ENCODE measurements at places on chromosomes 12 and 14. TPM values are rescaled to one million over a fixed set of nuclear protein-coding genes. Genes with fewer than 3 reads are reported as not detected.

GRCh38 chr12:119158402-119158801, 20.3 kb upstream of the HSPB8 start:
- no peaks in the 10 kb centered on the region for H3K36me3 ChIP-seq
- no peak overlapping the region for H3K4me3 ChIP-seq
- H3K27ac ChIP-seq = no peak overlapping the region
- H3K4me1 ChIP-seq = no peaks in the 10 kb centered on the region

DNA sequence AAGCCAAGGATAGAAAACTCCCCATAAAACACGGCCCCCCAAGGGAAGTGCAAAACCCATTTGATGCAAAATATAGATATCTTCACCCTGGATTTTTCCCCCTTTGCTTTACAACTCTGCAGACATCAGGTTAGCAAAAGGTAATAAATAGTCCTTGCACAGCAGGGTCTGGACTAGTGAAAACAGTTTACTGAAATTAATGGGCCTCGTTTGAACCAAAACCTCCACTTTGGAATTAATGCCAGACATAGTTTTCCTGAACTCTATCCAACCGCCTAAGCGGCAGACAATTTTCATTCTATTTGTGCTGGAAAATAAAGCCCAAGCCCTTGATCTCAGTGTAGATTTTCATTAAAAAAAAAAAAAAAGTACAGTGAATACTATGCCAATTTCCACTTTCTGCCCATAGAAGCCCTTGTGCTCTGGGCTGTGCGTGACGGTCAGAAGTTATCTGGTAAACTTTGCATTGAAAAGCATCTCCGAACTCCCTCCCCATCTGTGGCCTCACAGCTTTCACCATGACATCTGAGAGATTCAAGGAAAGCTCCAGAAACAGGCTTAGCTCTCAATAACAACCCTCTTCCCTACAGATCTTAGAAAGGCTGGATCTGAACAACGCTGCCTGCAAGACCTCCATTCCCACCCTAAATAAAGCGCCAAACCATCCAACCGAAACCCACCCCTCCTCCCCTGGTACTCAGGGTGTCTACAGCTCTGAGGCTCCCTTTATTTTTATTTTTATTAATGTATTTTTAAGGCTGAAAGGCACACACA, 11.0 kb upstream of the IRF2BPL start:
- no peak for DNase-seq
- peaks cover 79% of the 10 kb centered on the region for H3K4me1 ChIP-seq
- H3K36me3 ChIP-seq = no peaks in the 10 kb centered on the region
- peak overlapping the region; percentile 31 for H3K4me3 ChIP-seq
- H3K27ac ChIP-seq = peak overlapping the region; percentile 80

DNA sequence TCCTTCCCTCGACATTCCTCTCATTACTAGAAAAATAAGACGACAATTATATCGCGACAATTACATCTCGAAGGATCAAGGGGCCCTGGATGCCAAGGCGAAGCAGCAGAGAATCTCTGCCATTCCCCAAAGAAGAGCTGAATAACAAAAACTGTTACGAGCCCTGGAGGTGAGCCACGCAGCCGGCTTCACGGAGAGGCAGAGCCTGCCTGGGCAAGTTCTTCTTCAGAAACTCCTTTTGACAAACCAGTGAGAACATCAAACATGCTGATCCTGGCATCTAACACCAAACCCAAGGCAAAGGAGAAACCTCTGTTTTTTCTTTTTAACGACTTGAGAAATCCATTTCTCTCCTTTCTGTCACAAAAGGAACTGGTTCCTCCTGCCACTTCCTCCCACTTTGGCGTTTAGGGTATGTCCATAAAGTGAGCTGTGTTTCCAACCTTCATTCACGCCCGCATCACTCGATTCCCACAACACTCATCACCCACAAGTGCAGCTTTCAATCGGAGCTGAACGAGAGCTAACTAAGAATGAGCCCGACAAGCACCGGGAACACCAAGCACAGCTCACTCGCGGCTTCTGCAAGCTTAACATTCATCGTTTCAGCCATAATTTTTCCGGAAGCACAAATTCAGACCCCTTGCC, 21.5 kb downstream of the CCDC88C start:
- H3K36me3 ChIP-seq = no peaks in the 10 kb centered on the region
- peak overlapping the region; percentile 76 for H3K27ac ChIP-seq
- DNase-seq = no peak
- peaks cover 88% of the 10 kb centered on the region for H3K4me1 ChIP-seq
- H3K4me3 ChIP-seq = peak overlapping the region; percentile 43

GRCh38 chr14:99081880-99082279, 190.1 kb downstream of the BCL11B start:
- H3K4me1 ChIP-seq = no peaks in the 10 kb centered on the region
- H3K36me3 ChIP-seq = no peaks in the 10 kb centered on the region
- no peak overlapping the region for H3K4me3 ChIP-seq
- DNase-seq = no peak
- H3K27me3 ChIP-seq = no peaks in the 10 kb centered on the region

DNA sequence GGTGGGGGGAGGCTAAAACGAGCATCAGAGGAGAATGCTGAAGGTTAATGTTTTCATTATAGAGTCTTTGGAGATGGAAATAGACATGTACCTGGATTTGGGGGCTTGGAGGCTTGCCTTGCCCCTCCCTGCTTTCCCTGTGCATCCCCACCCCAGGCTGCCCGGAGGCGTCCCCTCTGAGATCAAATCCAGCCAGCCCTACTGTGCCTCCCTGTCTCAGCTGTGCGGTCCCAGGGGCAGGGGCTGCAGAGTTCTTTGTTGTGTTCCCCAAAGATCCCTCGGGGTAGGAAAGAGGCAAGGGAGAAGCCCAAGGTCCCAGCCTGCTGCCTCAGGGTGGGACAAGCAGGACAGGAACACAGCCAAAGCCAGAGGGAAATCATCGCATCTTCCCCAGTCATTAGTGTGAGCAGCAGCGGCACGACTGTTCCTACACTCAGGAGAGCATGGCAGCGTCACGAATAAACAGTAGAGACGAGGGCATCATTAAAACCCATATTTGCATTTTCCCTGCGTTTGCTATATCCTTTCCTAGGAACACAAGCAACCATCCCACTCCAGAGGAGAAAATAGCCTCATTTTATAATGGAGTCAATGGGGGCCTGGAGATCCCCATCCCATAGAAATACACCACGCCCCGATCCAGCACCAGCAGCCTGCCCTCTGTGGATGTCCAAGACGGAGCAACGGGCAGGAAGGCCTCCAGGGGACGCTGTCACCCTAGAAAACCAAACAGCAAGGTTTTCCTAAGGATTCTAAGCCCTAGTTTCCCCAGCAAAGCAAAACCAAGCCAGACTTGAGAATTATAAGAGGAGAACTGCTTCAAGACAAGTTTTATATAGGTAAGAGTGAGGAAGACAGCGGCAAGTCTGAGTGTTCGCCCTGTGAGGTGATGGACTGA, 32.4 kb downstream of the ANO2 start:
- no peaks in the 10 kb centered on the region for H3K36me3 ChIP-seq
- H3K4me1 ChIP-seq = no peaks in the 10 kb centered on the region
- H3K27me3 ChIP-seq = no peaks in the 10 kb centered on the region
- no peak overlapping the region for H3K27ac ChIP-seq
- no peak for DNase-seq

GRCh38 chr12:116087962-116088361, 189.5 kb downstream of the MED13L start:
- DNase-seq = no peak
- H3K27me3 ChIP-seq = no peaks in the 10 kb centered on the region
- peaks cover 12% of the 10 kb centered on the region for H3K4me1 ChIP-seq
- no peak overlapping the region for H3K4me3 ChIP-seq
- H3K27ac ChIP-seq = no peak overlapping the region

DNA sequence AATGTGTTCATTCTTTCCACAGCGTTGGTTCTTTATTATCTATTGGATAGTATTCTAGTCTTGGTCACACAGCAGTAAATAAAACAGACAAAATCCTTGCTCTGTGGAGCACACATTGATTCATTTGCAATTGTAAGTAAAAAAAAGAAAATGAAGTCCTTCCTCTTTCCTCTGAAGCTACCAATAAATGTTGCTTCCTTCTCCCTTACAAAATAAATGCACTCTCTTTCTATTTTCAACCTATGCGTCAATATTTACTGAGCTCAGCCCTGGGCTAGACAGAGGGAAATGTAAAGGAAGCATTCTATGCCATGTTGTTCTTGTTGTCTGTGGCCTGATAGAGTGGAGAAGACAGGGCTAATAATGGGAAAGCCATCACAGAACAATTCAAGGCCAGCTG, 2.9 kb downstream of the ABHD12B start:
- H3K27me3 ChIP-seq = no peaks in the 10 kb centered on the region
- no peak overlapping the region for H3K27ac ChIP-seq
- H3K4me1 ChIP-seq = peaks cover 14% of the 10 kb centered on the region
- H3K36me3 ChIP-seq = no peaks in the 10 kb centered on the region

DNA sequence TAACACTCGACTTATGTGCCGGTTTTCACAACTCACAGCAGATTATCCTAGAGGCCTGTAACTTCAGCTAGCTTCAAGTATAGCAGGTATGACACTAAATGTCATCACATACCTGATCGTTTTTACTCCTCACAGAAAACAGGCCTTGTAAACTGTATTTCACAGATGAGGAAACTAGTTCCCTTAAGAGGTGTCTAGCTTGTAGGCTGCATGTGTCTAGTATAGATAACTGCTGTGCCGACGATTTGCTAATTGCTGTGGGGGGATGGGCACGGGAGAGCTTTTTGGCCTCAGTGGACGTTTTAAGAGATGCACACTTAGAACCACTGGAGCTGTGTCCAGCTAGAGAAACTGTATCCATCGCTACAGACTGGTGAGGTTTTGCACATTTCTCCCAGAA, 78.8 kb downstream of the PAPOLA start:
- H3K4me1 ChIP-seq = no peaks in the 10 kb centered on the region
- no peaks in the 10 kb centered on the region for H3K36me3 ChIP-seq
- DNase-seq = no peak

DNA sequence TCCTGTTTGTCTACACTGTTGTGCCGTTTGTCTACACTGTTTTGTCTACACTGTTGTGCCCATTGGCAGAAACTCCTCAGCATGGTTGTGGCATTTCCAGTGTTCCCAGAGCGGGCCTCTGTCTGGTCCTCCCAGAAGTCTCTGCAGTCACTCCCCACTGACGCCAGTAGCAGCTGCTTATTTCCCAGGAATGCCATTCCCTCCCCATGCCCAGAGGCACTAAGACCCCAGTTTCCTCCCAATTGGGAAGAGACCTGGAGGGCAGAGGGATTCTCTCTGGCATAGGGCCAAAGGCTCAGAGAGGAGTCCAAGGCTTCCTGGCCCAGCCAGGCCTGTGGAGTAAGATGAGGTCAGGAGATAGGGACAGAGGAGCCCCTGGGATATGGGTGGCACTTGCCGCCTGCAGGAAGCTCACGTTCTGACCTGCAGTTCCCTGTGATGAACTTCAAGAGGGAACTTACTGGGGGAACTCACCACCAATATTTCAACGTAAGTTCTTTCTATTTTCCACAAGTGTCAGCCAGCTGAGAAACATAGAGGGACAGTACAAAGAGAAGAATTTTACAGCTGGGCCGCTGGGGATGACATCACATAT, 69.1 kb downstream of the TNFAIP2 start:
- no peaks in the 10 kb centered on the region for H3K4me1 ChIP-seq
- no peaks in the 10 kb centered on the region for H3K27me3 ChIP-seq
- H3K27ac ChIP-seq = no peak overlapping the region
- no peak overlapping the region for H3K4me3 ChIP-seq
- no peaks in the 10 kb centered on the region for H3K36me3 ChIP-seq

DNA sequence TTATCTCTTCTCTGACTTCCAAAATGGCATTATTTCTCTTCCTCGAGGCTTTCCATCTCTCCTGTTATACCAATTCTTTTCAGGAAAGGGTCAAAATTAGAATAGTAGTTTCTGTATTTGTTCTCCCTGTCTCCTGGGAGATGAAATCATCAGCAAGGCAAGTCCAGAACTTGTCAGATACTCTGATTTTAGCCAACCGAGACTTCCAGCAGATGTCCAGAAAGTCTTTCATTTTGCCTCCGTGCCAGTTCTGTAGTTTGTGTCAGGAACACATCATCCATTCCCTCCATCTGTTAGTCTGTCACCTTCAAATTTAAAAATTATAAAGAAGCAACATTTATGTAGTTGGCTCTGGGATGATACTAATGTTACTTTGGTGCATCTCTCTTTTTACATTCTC, 275.7 kb downstream of the CCDC59 start:
- H3K4me1 ChIP-seq = no peaks in the 10 kb centered on the region
- H3K27ac ChIP-seq = no peak overlapping the region
- H3K27me3 ChIP-seq = no peaks in the 10 kb centered on the region
- no peak for DNase-seq
- no peak overlapping the region for H3K4me3 ChIP-seq

DNA sequence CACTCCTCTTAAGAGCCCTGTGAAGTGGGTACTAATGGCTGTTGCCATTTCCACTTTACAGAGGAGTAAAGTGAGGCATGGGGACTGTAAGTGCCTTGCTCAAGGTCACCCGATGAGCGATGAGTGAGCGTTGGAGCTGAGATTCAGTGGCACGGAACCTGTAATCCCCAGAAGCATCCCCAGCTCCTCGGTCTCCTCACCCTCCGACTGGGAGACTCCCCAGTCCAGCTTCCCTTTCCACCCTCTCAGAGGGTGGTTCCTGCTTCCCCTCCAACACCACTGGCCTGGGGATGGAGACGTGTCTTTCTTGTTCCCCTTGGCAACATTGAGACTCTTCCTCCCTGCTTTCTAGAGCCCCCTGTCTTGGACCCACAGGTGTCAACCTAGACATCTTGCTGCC, 32.6 kb downstream of the TMEM63C start:
- no peak for DNase-seq
- no peak overlapping the region for H3K27ac ChIP-seq
- H3K27me3 ChIP-seq = no peaks in the 10 kb centered on the region
- no peaks in the 10 kb centered on the region for H3K36me3 ChIP-seq
- H3K4me1 ChIP-seq = no peaks in the 10 kb centered on the region

DNA sequence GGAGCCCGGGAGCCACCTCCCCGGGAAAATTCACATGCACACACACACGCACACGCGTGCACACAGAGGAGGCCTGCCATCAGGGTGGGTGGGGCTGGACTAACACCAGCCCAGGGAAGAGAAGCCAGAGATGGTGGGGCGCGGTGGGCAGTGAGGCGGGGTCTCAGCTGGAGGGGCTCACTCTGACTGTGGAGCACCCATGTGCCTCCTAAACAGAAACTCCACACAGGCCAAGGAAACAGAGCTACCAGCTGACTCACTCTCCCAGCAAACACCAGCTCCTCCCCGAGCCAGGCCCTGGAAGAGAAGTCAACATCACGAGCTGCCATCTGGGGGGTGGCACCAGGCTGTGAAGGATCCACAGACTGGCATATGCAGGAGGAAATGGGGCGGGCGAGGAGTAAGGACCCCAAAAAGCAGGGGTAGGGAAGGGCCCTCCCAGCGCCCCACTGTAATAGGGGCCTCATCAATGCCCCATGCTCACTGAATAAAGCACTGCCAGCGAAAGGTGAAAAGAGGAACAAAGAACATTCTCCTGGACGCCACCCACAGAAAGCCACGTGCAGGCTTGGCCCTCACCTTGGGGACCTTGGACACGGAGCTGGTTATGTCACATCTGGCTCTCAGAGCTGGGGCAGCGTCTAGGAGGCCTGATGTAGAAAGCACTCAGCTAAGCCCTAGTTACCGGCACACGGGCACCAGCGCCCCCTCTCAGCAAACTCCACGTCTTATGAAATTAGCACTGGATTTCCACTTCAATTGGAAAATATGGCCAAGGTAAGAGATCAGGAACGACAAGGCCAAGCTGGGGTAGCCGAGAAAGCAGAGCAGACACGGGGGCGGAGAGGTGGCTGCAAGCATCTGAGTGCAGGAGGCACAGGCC, 8.4 kb upstream of the INF2 start:
- H3K4me3 ChIP-seq = no peak overlapping the region
- H3K36me3 ChIP-seq = no peaks in the 10 kb centered on the region
- peaks cover 8% of the 10 kb centered on the region for H3K4me1 ChIP-seq
- DNase-seq = no peak
- no peak overlapping the region for H3K27ac ChIP-seq

HOXC12 gene
- not detected for polyA plus RNA-seq

TRHDE gene
- polyA plus RNA-seq = not detected

SYNE3 gene
- polyA plus RNA-seq = 7.0 TPM

FBRSL1 gene
- 0.77 TPM for polyA plus RNA-seq

AGAP2 gene
- 6.0 TPM for polyA plus RNA-seq

JPH4 gene
- polyA plus RNA-seq = 0.13 TPM

CACNB3 gene
- 0.89 TPM for polyA plus RNA-seq

ALDH6A1 gene
- 28.2 TPM for polyA plus RNA-seq

All from naive thymus-derived CD4-positive, alpha-beta T cell (primary cell).